Astrocyte (in vitro differentiated cells and primary cell): ENCODE measurements at places on chromosomes 16 and 17. TPM values are rescaled to one million over a fixed set of nuclear protein-coding genes. Genes with fewer than 3 reads are reported as not detected.
A peak's percentile ranks its signal among the peaks of the same experiment; 100 is the strongest.

DNA sequence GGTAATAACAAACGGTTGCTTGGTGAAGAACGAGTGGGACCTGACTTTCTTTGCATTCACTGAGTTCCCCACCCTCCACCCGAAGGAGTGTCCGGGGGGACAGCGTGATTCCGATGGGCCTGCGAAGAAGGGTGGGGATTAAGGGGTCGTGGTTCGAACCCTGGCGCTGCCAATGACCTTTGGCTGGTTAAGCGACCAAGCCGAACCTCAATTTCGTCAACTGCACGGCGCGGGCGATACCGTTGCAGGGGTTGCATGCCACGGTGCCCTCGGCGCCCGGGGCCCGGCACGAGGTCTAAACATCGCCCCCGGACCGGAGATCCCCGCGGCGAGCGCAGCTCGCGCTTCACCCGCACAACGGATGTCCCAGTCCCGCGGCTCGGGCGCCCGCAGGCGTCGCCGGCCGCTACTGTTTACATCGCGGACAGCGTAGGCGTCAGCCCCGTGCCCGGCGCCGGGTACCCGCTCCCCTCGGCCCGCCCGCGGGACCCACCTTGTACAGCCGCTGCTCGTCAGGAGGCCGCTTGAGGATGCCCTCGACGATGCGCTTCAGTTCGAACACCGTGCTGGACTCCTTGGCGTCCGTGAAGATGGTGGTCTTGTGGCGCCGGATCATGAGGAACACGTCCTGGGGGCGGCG, 460 bp downstream of the ELOB start:
- DNase-seq: no peak

- no peak for DNase-seq
Measured at GRCh38 chr16:85690469-85691064, 1.8 kb upstream of the GINS2 start.

DNA sequence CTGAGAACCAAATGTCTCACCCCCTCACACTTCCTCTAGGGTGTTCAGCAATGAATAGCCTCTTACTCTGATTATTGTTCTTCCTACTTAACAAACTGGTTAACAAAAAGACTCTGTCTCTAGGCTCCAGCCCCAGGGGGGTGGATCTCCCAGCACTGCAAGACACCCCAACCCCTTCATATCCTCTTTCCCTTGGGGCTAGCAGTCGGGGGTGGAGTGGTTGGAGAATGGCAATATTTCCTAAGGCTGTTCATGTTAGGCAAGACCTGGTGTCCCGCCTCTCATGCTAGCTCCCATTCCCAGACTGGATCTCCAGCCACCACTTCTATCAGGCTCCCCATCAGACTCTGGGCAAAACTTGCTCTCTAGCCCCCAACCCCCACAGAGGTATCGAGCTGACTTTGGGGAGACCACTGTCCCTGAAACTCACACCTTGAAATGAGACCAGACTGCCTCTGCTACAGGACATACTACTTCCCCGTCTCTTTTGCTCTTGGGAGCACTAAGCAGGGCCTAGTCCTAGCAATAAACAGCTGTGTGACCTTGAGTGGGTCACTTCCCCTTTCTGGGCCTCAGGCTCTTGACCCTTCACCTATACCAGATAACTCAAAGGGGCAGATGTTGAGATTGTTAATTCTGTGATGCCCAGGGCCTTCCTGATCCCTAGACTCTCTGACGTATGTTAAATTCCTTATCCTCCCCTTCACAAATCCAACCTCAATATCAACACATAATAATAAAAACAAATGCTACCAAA, 2.4 kb downstream of the SLC25A35 start:
- no peak for DNase-seq

- peak; percentile 81 for DNase-seq
Measured at GRCh38 chr17:72404872-72405271, 284.1 kb downstream of the SOX9 start.

- no peak for DNase-seq
Measured at GRCh38 chr17:81659038-81659437, 2.7 kb upstream of the PDE6G start.

- no peak for DNase-seq
Measured at GRCh38 chr16:88618182-88618955, 20.0 kb upstream of the IL17C start.

DNA sequence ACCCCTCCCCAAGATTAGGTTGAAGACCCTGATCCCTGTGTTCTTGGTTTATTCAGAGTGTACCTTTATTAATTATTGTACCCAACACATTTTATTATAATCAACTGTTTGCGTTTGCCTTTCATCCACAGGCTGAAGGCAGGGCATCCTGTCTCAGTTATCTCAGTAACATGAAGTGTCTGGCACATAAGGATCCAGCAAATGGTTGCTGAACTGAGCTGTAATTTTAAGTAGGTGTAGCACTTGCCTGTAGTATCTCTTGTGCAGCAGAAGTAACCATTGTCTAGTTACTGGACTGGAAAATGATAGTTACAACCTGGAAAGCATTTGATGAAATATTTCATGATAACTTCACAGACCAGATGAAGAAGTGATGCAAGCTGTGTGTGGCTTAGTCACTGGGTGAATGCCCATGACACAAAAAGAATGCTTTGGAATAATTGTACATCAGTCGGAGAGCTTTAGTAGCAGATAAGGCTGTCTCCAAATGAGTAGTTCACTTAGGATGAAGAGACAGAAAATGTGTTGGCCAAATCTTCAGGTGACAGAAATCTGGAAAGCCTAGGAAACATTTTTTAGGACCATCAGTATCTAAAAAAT, 56.6 kb downstream of the ESRP2 start:
- peak; percentile 20 for DNase-seq

The TPSAB1 gene
- not detected in 2 replicates for total RNA-seq

The KRTAP3-1 gene
- total RNA-seq: not detected in 2 replicates
